LoVo (cell line): ENCODE measurements at places on chromosomes 2 and 18.
A peak's percentile ranks its signal among the peaks of the same experiment; 100 is the strongest.

GRCh38 chr2:29245742-29246382 is 130.6 kb downstream of the CLIP4 start:
- DNase-seq, result no peak

DNA sequence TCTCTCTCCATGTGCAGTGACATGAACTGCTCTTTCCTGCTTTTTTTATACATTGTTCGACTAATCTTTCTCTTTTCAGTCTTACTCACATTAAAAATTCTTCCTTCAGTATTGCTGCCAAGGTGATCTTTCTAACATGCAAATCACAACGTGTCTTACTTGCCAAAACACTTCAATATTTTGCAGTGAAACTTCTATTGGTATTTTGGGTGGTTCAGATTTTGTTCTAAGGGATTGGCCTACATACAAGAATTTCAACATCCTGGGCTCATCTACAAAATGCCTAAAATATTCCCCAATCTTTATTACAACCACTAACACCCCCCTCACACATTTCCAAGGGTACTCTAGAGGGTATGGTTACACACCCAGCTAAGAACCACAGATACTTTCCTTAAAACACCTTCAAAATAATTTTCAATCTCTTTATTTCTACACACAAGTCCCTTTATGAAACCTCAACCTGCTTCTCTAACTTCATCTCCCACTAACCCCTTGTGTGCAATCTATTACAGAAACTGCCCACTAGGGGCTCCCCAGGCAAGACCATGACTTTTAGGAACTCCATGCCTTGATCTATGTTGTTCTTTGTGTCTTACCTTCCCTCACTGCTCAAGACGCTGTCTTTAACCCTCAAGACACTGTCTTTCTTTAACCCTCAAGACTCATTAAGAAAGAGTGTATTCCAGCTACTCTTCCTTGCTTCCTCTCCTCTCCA is 50.9 kb downstream of the COL3A1 start:
- DNase-seq, result peak; percentile 11

GRCh38 chr2:15457868-15458267 is 103.3 kb downstream of the NBAS start:
- no peak for DNase-seq

DNA sequence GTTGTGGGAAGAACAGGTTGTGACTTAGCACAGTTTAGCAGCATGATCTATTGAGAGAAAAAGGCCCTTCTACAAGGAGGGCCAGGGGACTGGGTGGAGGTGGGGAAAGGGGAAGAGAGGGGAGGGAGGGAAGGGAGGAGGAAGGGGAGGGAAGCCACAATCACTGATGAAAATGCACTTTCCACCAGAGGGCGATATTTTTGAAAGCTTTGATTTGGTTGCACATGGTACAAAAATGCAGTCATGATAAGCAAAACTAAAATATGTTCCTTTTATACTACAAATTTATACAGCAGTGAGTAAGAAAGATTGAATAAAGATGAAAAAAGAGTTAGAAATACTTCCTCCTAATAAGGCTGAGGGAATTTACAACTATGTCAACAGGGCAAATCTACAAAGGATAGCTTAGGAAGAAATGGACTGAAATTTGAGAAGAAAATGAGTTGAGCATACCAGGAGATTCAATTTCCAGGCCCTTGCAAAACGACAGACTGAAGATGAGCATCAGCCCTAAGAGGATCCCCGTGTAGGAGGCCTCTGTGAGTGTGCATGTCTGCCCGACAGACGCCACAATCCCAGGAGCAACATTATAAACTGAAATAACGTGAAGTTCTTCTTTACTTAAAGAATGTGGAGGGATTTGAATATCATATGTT is 17.2 kb downstream of the SH3YL1 start:
- DNase-seq, result peak; percentile 8

- no peak for DNase-seq
Measured at GRCh38 chr2:109218792-109219126, 89.8 kb downstream of the SH3RF3 start.
